ENCODE measurements at places on chromosomes 5 and 9.

- DNase-seq = no peak
Observed at GRCh38 chr9:97845130-97845529, 7.9 kb upstream of the FOXE1 start.

GRCh38 chr9:136024696-136025316, 63.6 kb upstream of the UBAC1 start:
- DNase-seq = no peak

DNA sequence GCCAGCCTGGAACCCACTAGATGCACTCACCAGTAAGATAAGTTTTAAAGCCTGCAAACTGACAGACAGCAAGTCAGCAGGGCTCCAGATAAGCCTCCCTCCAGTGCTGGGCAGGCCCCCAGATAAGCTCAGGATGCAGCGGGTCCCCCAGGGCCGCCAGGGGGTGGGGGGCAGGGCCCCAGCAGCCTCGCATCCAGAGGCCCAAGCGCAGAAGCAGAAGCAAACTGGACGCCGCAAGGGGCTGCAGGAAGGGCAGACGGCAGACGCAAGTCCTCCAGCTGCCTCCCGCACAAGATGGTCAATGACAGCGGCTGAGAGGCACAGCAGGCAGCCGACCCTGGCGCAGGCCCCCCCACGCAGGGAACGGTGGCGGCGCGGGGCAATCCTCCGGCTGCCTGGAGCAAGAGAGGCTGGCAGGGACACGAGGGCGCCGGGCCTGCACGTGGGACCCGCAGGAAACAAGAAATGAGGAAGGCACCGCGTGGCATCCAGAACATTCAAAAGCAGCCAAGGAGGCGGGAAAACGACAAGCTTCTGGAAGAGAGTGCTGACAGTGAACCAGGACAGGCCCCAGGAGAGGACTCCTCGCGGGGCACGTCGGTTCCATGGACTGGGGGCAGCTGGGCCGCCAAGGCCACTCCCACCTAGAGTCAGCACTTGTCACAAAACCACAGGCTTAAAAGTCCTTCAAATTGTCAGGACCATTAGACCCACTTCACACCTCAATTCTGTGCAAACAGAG, 49.8 kb downstream of the ROR2 start:
- no peak for DNase-seq

GRCh38 chr9:14027116-14027800, 286.7 kb downstream of the NFIB start:
- DNase-seq = no peak

- no peak for DNase-seq
Observed at GRCh38 chr5:13566871-13567339, 377.6 kb downstream of the DNAH5 start.

DNA sequence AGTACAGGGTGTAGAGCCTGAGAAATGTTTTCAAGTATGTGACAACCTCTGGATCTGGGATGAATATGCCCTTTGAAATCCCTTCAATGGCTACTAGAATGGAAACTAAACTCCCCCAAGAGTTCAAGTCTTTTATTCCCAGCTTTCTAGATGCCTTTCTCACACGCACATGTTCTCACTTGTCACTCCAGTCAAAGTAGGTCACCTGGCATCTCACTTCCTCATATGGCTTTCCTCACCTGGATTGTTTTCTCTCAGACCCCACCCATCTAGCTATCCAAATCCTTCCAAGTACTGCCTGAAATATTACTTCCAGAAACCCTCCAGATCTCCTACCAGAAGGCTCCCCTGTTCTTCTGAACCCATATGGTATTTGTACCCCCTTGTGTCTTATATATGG, 615.4 kb upstream of the KLF4 start:
- no peak for DNase-seq

GRCh38 chr5:76732405-76733048, 16.6 kb downstream of the F2R start:
- no peak for DNase-seq

DNA sequence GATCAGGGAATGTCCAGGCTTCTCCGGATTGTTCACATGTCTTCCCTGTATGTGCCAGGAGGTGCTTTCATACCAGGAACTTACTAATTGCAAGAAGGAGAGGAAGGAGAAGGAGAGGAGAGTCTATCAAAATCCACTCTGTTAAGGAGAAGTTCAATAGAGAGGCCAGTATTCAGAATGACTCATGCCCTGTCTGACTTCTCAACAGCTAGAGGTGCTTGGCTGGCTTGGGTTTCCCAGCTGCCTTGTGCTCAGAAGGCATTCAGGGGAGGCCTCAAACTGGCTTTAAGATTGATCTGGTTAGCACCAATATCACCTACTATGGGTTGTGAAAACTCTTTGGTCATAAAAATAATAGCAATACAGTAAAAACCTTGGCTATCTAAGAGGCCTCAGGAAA, 167.9 kb upstream of the GLRA1 start:
- DNase-seq = no peak

GRCh38 chr5:51518607-51519006, 135.4 kb downstream of the ISL1 start:
- no peak for DNase-seq

- DNase-seq = no peak
Observed at GRCh38 chr9:116685166-116685565, 1.9 kb upstream of the TRIM32 start.

Data from activated CD4-positive, alpha-beta T cell treated with anti-CD3 and anti-CD28 coated beads, Interleukin-2, amount 50 U/mL, for 48 hours (primary cell).